MG63 (cell line): ENCODE measurements at places on chromosomes 1 and 21. TPM values are rescaled to one million over a fixed set of nuclear protein-coding genes. Genes with fewer than 3 reads are reported as not detected.

DNA sequence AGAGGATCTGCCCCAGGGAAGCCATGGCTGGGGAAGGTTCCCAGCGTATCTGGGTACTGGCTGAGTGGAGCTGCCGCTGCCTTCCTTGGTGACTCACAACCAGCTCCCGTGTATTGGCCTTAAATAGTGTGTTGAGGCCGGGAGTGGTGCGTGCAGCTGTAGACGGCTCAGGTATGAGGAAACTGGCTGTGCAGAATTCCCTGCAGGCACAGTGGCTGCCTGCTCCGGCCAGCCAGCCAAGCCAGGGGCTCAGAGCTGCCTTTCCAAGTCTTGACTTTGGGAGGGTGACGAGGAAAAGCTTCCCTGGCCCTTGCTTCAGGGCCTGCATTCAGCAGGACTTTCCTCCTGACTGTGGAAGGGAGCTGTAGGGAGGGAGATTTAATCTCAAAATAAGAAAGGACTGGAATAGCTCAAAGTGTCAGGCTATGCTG, at the start of gene VTCN1:
Gene VTCN1, minus strand, starts transcription at position 97 of the 431 bp plus-strand sequence. Its CDS starts 72 bp downstream, at position 25.
- no peak for DNase-seq

GRCh38 chr1:228434689-228435088, 18.0 kb upstream of the TRIM17 start:
- no peak for DNase-seq

GRCh38 chr1:205670611-205671430, 9.5 kb downstream of the SLC45A3 start:
- no peak for DNase-seq

GRCh38 chr1:236639686-236640085, 35.4 kb upstream of the HEATR1 start:
- DNase-seq: no peak

Gene KLF17
- 3.1 TPM in 1 of 2 replicates, not detected in the other for total RNA-seq

DNA sequence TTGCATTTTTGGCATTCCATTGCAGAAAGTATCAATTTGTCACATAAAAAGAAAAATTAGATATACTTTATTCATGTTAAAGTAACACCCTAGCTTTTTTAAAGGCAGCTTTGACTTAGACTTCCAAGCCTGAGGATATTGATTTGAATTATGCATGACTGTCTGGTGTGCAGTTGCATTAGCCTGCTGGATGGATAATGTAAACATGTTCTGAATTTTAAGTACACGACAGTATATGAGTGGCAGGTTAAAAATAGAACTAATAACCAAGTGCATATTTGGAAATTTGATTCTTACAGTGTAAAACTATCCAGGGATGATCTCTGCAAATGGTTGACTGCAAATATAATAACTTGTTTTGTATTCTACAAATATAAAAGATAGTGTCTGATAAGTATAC, 124.0 kb downstream of the SYT14 start:
- no peak for DNase-seq

Gene LCE6A
- total RNA-seq: not detected in 2 replicates

DNA sequence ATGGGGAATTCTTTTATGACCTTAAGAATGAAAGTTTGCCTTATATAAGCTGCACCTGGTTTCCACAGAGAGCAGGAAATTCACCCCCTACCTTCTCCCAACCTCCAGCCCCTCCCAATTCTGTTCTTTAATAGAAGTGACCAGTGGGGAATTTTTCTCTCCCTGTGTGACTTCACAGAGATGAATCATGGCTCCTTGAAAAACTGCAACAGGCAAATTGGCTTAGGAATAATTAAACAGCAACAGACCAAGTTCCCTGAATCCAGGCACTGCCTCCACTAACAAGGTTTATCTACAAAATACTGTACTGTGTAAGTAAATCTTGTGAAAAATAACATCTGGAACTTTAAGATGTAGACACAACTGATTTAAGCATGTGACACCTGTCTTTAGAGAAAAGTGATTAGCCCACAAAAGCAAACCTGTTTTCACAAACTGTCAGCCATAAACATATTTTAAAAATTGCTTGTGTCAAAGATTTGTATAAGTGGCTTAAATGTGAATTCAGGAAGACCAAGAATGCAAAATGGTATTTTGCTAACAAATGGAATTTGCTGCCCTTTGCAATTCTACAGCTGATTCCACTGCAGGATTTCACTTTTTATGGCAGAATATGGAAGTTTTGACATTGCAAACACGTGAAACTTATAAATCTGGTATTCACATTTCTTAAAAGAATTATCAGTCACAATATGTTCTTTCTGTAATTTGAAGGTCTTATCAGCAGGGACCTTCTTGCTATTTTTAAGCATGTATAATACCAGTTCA, 54.0 kb downstream of the ALG14 start:
- DNase-seq: no peak

- DNase-seq: no peak
These were observed 204.8 kb downstream of the KCNK2 start for GRCh38 chr1:215287362-215287761.

GRCh38 chr1:48026701-48027532, 29.7 kb upstream of the TRABD2B start:
- no peak for DNase-seq

- peak; percentile 4 for DNase-seq
These were observed 37.2 kb downstream of the KCNJ6 start for GRCh38 chr21:37878946-37879660.

GRCh38 chr1:70997793-70998192, 49.8 kb downstream of the PTGER3 start:
- DNase-seq: no peak

Gene SLC6A9
- total RNA-seq: 1.6 and 6.0 TPM in 2 replicates

DNA sequence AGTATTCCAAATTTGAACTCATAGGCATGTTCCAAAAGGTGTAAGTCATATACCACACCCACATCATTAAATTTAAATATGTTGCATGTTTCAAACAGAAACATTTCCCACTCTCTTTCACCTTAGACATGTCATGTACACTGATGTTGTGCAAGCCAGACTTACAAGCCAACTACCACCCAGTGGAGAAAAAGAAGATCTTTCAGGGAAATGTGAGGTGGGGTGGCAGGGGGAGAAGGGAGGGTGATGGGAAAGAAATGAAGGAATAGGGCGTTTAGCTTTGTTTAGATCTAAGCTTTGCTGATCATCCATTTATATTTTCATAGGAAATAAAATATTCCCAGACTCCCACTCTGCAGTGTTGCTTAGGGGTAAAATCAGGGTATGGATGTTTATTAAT, 1.6 kb downstream of the NEGR1 start:
- no peak for DNase-seq

- no peak for DNase-seq
These were observed 3.1 kb downstream of the DNAJB4 start for GRCh38 chr1:78007677-78008341.

DNA sequence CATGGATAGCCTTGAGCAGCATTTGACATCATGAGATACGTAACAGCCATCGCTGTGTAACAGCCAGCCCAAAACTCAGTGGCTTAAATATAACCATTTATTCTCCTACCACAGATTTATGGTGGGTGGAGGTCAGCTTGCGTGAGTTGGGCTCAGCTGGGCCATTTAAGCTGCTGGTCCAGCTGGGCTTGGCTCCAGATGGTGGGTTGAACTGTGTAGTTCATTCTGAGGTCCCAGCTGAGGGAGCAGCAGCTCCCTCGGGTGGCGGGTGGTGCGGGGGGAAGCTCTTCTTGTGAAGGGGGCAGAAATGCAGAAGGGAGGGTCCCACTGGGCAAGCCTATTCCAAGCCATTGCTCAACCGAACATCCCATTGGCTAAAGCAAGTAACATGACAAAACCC, 75.9 kb downstream of the IGSF21 start:
- no peak for DNase-seq

Gene EVI5
- total RNA-seq: 12.8 and 17.2 TPM in 2 replicates

DNA sequence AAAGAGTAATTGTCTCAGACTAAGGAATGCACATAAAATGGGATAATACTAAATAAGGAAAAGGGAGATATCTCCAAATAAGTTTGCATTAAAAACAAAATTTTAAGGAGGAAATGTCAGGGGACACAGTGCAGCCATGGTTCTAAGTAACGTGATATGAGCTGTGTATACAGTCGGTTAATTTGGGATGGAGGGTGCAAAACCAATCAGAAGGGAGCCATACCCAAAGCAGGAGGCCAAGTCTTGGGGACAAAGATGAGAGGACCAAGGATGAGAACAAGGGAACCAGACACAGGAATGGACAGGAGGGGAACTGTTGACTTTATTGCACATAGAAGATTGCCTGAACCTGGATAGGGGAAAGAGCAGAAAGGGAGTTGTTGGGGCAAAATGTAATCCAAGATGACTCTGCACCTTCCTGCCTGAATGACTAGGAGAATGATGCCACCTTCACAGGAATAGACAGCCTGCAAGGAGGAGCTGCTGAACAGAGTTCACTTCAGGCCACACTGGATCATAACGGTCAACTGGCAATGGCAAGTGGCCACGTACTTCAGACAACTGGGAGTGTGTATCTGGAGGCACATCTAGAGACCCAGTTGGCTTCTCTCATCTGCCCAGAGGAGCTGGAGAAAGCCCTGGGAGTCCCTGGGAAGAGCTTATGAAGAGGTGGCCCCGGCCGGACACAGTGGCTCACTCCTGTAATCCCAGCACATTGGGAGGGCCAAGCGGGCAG, 22.0 kb upstream of the BOLA1 start:
- DNase-seq: no peak

- DNase-seq: no peak
These were observed 341.0 kb downstream of the LMO4 start for GRCh38 chr1:87669674-87670073.

Gene HES5
- not detected in 2 replicates for total RNA-seq

DNA sequence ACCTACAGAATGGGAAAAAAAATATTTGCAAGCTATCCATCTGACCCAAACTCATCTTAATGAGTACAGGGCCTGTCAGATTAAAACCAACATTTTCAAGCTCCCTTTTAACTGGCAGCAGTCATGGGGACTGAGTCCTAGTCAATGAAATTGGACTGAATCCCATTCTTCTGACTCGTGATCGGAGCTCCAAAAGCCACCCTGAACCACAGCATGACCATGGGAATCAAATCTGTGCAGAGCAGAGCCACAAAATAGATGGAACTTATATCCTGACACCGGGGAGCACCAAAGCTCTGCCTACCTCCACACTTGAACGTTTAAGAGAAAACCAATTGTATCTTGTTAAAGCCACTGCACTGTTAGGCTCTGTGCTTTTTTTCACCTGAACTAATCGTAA, 5.0 kb upstream of the RWDD3 start:
- DNase-seq: no peak

DNA sequence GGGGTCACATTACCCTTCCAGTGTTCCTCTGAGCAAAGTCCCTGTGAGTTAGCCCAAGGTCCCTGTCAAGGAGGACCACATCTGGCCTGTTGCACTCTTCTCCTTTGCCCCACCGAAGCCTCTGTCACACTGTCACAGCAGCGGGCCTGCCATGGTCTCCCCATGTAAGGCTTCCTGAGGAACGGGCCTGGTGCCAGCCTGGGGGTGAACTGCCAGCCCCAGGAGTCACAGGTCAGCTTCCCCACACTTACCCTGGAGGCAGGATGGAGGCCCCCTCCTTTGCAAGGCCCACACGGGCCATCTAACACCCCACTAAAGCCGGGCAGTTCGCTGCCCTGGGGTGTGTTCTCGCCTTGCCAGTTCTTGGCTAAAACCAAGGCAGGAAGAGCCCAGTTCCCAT, 14.1 kb downstream of the TNFRSF1B start:
- no peak for DNase-seq

GRCh38 chr1:217137210-217137881, 414.1 kb upstream of the ESRRG start:
- DNase-seq: no peak

- DNase-seq: peak; percentile 43
These were observed 134.6 kb upstream of the ARHGEF16 start for GRCh38 chr1:3319874-3320245.

Gene TCHHL1
- total RNA-seq: not detected in 2 replicates

Gene FAM3B
- not detected in 2 replicates for total RNA-seq

DNA sequence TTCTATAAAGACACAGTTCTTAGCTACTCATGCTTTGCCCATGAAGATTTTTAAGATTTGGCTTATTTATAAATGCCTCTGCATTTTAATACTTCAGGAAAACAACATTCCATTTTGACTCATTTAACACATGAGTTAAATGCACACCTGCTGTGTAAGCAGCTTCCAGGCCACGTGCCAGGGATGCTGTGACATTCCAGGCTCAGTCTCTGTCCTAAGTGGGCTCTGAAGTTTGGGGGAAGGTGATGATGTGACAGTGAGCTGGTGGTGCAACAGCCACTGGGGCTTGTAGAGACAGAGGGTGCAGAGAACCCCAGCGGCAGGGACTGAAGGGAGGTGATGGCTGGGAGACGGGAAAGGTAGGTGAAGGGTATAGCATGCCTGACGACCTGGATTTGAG, 40.7 kb downstream of the HHAT start:
- no peak for DNase-seq

GRCh38 chr1:154474802-154475201, 27.2 kb upstream of the TDRD10 start:
- DNase-seq: peak; percentile 45

GRCh38 chr1:112735752-112736151, 20.6 kb upstream of the PPM1J start:
- DNase-seq: peak; percentile 45

Gene FCAMR
- not detected in 2 replicates for total RNA-seq

DNA sequence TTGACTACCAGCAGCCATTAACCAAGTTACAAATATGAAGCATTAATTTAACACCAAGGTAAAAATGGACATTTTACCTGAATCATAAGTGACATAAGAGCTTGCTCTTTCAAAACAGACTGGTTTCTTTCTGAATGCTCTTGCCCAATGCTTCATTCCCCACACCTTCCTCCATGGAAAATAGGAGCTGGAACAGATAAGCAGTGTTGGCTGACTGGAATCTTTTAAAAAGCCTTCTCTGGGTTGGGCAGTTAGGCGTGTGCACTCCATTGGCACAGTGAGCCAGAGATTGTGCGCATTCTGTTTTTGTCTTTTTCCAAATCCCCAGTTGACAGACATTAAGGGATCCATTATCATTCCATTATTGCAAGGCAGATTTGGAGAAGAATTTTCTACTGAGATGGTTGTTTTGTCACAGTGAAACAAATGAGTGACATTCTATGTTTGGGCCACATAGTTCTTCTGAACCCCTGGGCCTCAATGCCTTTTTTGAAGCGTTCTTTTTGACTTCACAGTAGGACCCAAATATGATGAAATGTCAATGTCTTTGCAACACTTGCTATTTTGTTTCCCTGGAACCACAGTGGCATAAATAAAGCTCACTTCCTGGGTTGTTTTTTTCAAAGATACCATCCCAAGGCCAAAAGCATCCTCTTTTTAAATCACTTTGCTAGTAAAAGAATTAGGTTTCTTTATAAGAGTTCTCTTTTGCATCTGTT, 32.3 kb downstream of the LRRC8B start:
- no peak for DNase-seq
